ENCODE measurements at places on chromosomes 2 and 18.

DNA sequence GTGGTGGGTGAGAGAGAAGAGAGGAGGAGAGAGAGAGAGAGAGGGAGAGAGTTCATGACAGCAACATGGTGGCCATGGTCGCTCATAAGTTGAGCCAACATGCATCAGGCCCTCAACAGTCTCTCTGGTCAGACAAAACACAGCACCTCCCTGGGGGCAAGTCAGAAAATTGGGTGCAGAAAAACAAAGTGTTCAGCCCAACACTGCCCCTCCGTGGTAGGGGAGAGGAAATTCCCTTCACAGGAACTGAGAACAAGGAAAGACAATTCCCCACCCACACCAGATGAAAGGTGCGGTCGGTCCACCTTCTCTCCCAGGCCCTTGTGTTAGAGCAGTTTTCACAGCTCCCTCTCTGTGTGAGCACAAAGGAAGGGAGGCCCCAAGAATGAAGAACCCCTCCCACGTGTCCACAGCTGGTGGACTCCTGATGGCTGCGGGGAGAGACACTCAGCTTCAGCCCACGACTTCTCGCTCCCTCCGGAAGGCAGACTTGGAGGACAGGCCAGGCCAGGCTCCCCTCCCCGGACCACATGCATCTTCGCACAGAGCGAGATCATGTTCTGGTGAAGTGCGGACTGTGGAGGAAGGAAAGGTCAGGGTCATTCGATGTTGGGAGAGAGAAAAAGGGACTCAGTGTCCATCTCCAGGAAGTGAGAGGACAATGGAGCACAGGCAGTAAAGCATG is 181.7 kb downstream of the ANAPC1 start:
- DNase-seq: peak; percentile 70

DNA sequence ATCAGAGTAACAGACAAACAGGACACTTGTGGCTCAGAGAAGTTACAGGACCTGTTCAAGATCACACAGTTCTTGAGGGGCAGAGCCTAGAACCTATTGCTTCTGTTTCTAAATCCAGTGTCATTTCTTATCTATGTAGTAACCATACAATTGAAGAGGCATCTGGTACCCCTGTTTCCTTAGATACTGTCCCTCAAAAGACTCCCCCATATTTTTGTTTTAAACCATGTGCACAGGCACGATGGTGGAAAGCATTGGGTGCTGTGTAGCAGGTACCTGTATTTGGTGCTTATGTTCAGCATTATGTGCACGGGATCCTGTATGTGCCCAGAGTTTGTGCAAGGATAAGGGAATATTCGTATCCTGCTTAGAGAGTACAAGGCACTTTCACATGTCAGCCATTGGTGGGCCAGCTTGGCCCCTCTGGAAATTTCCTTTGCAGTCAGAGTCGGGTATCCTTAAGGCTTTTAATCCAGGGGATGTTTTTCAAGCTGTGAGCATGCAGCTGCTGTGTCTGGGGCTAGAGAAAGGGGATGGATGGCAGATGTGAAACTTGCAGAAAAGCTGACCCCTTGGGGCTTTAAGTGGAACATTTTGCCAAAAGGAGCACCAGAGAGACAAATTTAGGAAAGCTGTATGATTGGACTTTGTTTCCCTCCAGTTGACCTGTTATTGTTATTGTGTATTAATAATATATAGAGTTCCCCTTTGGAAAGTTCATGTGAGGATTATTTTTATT is 2.1 kb downstream of the LBH start:
- peak; percentile 15 for DNase-seq

DNA sequence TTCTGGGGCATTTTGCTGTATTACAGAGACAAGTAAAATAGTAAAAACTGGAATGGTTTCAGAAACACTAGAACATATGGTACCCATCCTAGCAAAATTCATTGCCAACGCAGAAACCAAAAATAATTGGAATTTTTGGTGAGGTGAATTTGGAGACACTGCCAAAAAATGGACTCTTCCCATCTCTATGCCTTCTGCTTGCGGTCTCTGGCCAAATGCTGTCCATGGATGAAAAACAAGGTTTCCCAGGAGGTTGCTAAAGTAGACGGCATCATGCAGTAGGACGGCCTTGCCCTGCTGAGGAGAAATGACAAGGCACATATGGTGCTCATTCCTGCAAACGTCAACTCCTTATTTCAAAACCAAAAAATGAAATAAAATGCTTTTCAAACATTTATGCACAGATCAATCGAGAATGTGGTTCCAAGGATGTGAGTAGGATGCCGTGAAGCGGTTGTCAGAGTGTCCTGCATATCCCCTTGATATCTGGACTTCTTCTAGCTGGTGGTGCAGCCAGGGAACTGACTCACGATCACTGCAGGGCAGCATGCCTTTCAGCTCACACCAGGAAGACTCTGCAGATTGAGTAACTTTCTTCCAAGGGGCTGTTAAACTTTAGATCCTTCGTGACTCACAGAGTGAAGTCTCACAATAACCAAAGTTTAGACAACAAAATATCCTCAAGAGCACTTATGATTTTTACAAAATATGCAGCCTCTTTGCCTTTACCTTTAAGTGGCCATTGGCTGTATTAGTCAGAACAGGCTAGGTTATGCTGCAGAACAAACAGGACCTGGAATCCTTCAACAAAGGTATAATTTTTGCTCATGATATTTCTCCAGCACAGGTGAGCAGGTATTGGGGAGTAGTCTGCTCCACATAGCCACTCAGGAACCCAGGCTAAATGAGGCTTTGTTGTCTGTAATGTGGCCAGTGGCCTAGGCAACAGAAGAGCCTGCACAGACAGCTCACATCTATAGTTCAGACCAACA is 149.4 kb upstream of the NDUFV2 start:
- peak; percentile 52 for DNase-seq

GRCh38 chr2:171228826-171229225 is 68.1 kb upstream of the TLK1 start:
- no peak for DNase-seq

DNA sequence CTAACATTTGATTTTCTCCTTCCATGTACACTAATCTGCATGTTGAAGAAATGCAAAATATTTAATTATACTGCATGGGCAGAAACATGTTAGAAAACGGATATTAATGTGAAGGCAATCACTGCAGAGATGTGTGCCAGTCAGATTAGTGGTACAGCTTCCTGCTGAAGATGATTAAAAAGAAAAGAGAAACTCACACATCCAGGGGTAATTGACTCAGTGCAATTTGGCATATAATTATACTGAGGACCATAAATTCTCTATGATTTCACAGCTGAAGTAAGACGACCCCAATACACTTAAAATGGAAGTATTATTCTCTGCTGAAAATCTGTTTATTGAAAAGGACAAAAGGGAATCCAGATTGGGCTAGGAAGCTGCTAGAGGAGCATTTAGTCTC is 243.4 kb downstream of the TGIF1 start:
- no peak for DNase-seq

DNA sequence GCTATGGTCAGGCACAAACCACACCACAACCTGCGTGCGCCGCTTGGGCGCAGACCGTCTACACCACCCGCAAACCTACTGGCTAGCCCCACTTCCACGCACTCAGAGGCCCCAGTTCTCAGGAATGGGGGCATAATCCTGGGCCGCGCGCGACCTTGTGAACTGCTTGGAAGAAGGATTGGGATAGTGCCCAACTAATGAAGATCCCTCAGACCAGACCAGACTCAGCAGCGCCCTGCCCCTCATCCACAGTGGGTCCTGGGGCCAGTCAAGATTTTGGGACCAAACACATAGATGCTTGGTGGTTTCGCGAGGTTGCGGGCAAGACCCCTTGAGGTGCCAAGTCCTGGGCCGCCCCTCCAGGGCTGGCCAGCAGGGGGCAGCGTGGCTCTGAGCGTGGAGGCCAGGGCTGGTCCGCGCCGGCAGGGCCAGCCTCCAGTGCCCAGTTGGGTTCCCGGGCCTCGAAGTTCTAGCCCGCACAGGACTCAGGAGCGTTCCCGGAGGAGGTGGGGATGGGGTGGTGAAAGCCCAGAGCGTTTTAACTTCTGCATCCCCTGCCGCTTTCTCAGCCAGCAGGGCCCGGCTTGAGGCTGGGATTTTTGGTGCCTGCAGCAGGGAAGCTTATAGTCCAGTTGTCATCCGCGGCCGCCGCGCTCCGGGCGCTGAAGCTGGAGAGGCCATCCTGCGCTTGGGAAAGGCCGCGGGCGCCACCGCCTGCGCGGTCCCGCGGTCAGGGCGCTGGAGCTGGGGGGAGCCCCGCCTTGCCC is 8.3 kb downstream of the OSR1 start:
- DNase-seq: no peak

GRCh38 chr2:209619782-209620181 is 151.8 kb upstream of the UNC80 start:
- no peak for DNase-seq

- no peak for DNase-seq
Observed at GRCh38 chr2:3427272-3427671, 47.8 kb downstream of the TRAPPC12 start.

DNA sequence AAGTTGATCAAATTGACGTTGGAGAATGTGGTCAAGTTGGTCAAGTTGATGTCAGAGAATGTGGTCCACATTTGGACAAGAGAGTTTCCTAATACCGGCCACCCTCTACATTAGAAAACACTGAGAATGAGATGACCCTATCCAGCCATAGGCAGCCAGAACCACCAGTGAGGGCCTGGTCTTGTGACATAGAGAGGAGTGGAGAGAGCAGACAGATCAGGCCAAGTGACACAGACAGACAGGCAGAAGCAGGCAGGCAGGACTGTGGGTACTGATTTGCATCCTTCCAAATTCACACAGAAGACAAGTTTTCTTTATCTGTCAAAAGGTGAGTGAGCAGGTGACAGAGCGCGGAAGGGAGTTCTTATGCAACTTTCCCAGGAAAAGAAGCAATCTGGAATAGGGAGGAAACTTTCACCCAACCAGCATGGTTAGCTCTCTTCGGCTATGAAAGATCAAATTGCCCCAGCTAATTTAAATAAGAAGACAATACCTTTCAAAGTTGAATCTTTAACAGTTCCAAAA is 109.1 kb upstream of the PID1 start:
- DNase-seq: no peak

DNA sequence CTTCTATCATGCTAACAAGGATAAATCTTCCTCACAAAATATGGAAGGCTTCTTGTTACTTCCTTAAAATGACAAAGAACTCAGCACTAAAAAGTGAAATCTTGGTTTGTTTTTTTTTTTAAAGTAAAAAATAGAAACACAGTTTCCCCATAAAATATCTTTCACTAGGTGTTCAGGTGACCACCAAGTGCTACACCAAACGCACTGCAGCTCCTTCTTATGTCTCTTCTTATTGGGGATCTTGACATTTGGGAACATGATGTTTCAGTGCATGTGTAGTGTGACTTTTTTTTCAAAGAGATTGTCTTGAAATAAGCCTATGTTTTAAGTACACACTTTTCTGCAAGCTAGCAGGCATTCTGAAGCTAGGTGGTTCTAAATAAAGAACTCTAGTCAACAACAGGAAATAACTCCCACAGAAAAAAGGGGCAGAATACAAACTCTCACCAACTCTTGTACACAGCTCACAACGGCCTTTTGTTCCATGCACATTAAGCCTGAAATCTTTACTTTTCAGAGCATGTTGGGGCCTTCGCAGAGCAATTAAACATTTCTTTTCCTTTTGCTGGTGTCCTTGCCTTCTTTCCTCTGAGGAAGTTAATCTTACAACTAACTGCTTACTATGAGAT is 13.2 kb upstream of the SERTAD2 start:
- no peak for DNase-seq

DNA sequence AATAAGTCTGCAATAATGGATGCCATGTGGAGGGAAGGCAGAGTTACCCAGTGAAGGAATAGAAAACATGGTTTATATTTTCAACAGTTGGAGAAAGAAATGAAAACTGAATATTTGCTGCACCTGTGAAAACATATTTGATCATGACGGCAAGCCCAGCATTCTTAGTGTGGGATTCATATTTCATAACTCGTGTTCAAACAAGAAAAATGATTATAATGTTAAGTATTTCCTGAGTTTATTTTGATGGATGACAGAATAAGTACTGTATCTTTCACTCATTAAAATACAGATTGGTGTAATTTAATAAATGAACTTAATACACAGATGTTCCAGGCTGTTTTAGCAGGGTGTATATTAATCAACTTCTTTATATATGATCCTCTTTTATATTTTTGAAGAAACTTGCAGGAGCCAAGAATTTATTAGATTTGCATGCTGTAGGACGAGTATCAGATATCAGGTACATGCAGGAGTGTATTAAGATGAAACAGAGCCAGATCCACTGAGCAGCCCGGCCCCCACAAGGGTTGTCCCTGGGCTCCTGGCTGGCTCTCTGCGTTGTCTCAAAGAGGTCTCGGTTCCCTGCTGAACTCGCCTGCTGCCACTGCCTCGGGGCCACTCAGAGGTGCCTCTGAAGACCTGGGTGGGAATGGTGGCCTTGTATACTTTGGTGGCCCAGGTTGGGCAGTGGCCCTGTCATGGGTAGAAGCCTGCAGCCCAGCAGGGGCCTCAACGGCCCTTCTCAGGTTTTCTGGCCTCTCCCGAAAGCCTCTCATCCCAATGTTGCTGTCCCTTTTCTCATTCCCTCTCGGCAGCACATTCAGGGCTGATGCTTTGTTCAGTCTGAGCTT is 95.0 kb upstream of the LDAH start:
- no peak for DNase-seq

Data from kidney tubule cell (primary cell).